ENCODE measurements at places on chromosomes 13 and 19.
A peak's percentile ranks its signal among the peaks of the same experiment; 100 is the strongest.

- no peaks in the 10 kb centered on the region for H3K27me3 ChIP-seq
- H3K27ac ChIP-seq, result no peak overlapping the region
- no peaks in the 10 kb centered on the region for H3K36me3 ChIP-seq
- no peak overlapping the region for H3K4me3 ChIP-seq
Observed at GRCh38 chr13:34654203-34654602, 287.9 kb upstream of the NBEA start.

DNA sequence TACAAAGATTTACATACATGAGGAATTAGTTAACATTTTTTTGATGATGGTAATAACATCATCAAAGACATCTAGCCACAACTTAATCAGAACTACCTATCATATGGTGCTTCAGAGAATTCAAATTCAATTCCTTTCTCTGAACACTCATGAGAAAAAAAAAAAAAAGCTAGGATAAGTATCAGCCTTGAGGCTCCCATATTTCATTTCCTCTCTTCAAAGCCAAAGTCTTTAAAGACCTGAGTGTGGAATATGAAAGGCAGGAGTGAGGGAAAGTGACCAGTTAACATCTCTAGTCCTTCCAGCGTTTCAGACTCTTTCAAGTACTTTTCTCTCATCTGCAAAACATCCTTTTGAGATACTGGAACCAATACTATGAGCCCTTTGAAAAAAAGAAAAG lies 137.5 kb downstream of the DCLK1 start:
- H3K27me3 ChIP-seq, result no peaks in the 10 kb centered on the region
- DNase-seq, result no peak
- H3K36me3 ChIP-seq, result no peaks in the 10 kb centered on the region
- no peak overlapping the region for H3K4me3 ChIP-seq
- H3K27ac ChIP-seq, result peak overlapping the region; percentile 49

DNA sequence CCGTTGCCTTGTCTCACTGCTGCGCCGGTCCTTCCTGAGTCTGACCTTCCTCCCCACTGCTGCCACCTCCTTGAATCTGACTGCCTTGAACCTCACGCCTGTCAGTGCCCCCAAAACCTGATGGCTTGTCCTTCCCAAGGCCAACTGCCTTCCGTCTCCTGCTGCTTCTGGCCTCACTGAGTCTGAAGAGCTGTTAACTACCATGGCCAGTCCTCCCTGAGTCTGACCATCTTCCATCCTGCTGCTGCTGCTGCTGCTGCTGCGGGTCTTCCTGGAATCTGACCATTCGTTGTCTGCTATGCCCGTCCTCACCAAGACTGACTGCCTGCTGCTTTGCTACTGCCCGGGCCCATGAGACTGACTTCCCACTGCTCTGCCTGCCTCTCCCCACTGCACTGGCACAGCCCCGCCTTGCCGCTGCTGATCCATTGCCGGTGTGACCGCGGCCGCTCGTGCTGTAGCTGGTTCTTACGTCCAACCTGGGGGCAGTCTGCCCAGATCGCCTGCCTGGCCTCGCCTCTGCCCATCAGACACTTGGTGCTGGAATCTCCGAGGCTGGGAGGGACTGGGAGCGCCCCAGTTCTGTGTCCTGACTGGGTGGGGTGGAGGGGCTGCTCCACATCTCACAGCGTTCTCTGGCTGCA lies 2.9 kb upstream of the RCN3 start:
- no peaks in the 10 kb centered on the region for H3K36me3 ChIP-seq
- no peaks in the 10 kb centered on the region for H3K27me3 ChIP-seq
- peaks cover 24% of the 10 kb centered on the region for H3K4me1 ChIP-seq
- H3K27ac ChIP-seq, result no peak overlapping the region
- H3K4me3 ChIP-seq, result no peak overlapping the region
- DNase-seq, result no peak

DNA sequence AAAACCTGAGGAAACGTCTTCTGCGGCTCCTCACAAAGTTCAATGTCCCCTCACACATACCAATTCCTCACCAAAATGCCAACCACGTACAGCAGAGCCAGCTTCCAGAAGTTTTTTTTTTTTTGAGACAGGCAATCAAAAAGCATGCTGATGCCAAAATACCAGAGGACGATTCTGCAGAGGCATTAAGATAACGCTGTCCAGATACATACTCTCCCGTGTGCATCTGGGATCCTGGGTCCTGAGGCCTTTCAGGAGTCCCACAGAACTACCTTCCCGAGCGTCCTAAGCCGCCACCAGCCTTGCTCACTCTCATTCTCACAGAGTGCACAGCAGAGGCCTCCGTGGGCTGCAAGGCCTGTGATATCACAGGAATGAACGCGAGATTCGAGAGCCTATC lies 5.0 kb downstream of the DCUN1D2 start:
- no peaks in the 10 kb centered on the region for H3K27me3 ChIP-seq
- H3K27ac ChIP-seq, result peak overlapping the region; percentile 76
- no peak overlapping the region for H3K4me3 ChIP-seq
- H3K36me3 ChIP-seq, result peaks cover 9% of the 10 kb centered on the region
- H3K4me1 ChIP-seq, result peaks cover 29% of the 10 kb centered on the region

DNA sequence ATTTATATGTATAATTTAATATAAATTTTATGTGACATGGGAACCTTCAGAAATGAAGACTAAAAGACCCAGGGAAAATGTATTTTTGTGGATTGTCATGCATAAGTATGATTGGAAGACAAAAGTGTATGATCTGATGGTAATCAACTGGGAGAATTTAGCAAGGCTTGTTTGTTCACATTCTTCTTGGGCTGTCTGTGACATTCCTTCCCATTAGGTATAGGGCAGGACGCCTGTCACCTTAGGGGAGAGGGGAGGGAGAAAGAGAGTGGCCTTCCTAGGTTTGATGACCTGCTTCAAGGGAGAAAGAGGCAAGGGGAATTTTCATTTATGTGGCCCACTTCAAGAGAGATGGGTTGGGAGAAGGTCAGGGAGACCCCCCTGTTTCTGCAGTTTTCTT lies 22.4 kb downstream of the PIBF1 start:
- no peak overlapping the region for H3K27ac ChIP-seq
- DNase-seq, result no peak
- no peaks in the 10 kb centered on the region for H3K27me3 ChIP-seq
- H3K36me3 ChIP-seq, result no peaks in the 10 kb centered on the region
- H3K4me1 ChIP-seq, result no peaks in the 10 kb centered on the region

DNA sequence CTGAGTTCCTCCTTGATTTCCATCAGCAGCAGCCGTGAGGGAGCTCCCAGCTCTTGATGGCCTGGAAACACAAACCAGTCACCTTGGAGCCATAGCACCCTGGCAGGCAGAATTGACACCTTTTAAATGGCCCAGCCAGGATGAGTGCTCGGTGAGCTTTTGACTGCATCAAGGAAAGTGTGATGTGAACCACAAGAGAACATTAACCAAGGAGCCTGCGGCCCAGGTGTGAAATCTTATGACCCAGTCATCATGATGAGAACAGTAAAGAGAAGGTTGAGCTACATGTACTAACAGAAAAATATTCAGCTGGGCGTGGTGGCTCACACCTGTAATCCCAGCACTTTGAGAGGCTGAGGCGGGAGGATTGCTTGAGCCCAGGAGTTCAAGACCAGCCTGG lies 22.8 kb downstream of the SUGP2 start:
- no peaks in the 10 kb centered on the region for H3K27me3 ChIP-seq
- H3K4me1 ChIP-seq, result peaks cover 6% of the 10 kb centered on the region
- no peak overlapping the region for H3K4me3 ChIP-seq
- H3K27ac ChIP-seq, result no peak overlapping the region

DNA sequence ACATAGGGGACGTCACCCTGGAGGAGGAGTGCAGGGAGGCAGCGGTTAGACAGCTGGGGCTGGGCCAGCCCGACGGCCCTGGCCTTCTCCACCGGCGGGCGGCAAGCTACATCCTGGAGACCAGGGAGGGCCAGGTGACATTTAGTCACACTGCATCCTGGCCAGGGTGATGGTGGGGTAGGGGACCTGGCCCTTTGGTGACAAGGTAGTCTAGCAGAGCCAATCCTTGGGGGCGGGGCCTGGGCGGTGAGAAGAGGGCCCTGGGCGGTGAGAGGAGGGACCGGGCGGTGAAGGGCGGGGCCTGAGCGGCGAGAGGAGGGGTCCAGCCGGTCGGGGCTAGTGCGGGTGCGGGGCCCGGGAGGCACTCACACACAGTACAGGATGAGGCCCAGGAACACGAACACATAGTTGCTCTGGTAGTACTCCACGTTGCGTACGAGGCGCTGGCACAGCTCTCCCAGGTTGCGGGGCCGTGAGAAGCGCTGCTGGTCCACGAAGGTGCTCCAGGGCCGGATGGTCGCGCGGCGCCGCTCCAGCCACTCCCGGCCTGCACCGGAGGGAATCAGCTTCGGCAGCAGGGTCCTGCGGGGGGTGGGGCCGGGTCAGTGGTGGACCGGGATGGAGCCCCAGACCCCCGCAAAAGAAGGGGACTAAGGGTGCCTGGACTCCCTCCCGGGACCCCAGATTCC lies 610 bp downstream of the RABAC1 start:
- DNase-seq, result peak; percentile 85
- H3K27me3 ChIP-seq, result no peaks in the 10 kb centered on the region
- peak overlapping the region; percentile 86 for H3K27ac ChIP-seq
- H3K4me3 ChIP-seq, result peak overlapping the region; percentile 100

DNA sequence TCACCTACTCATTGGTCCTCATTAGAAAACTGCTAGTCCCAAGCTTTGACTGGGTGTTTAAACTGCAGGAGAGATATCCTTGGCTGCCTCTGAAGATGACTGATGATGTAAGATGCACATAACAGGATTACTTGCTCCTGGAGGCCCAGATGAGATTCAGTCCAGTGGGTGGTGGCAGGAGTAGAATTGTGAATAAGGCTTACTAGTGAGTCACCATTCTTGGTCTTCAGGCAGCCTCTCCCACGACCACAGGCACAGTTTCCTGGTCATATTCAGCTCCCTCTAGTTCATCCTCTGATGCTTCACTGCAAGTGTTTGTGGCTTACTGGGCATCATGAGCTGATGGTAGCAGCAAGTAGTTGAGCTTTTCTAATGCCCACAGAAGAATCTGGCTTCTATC lies 12.1 kb downstream of the SERTM1 start:
- H3K4me1 ChIP-seq, result no peaks in the 10 kb centered on the region
- H3K27me3 ChIP-seq, result no peaks in the 10 kb centered on the region
- no peak overlapping the region for H3K4me3 ChIP-seq

Measured in heart right ventricle (tissue), 16 donors.